ENCODE measurements at places on chromosomes 6 and 20.
A peak's percentile ranks its signal among the peaks of the same experiment; 100 is the strongest.

- DNase-seq: no peak
These were observed 949.9 kb upstream of the FLRT3 start for GRCh38 chr20:15287329-15287728.

GRCh38 chr6:165835410-165835851, 172.4 kb upstream of the PDE10A start:
- no peak for DNase-seq

- DNase-seq: peak; percentile 4
These were observed 54.5 kb downstream of the TRIM38 start for GRCh38 chr6:26016963-26017631.

- DNase-seq: peak; percentile 46
These were observed 345.5 kb downstream of the THBS2 start for GRCh38 chr6:168908166-168908565.

DNA sequence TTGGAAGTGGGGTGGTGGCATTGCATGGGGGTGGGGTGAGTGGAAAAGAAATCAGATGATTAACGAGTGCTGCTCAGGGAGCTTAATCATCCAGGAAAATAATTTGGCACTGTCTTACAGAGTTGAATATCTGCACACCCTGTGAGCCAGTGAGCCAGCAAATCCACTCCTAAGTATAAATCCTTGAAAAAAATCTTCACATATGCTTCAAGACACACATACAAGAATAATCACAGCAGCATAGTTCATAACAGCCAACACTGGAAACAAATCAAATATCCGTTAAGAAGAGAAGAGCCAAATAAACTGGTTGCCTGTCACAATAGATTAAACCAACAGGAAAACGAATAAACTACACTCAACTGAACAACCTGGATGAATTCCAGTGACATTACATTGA, 62.8 kb downstream of the SAMD3 start:
- no peak for DNase-seq

- DNase-seq: no peak
These were observed 880.8 kb upstream of the SLC35B3 start for GRCh38 chr6:9315966-9316650.

DNA sequence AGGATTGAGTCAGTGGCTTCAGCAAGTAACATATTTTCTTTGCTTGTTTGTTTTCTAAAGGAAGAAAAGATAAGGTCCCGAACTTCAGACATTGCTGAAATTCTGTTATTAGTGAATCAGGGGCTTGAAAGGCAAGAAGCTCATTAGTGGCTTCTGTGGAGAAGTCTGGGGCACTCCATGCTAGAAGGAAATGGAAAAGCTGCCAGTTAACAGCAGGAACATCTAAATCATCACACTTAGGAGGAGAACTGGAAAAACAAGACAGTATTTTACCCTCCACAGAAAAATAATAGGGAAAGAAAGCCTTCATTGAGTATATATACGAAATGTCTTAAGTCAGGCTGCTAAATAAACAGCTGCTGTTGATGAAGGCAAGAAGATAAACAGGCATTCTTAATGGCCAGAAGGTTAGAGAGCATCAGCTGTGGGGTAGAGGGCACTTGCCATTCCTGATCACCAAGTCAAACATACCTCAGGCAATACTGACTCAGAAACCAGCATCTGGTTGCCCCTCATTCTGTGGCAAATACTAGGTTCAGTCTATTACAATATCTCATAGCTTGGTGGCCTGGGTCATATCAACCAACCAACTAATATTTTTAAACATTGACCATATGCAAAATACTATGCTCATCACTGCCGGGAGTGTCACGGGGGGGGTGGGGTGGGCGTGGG, 143.2 kb upstream of the TENT5A start:
- peak; percentile 91 for DNase-seq

DNA sequence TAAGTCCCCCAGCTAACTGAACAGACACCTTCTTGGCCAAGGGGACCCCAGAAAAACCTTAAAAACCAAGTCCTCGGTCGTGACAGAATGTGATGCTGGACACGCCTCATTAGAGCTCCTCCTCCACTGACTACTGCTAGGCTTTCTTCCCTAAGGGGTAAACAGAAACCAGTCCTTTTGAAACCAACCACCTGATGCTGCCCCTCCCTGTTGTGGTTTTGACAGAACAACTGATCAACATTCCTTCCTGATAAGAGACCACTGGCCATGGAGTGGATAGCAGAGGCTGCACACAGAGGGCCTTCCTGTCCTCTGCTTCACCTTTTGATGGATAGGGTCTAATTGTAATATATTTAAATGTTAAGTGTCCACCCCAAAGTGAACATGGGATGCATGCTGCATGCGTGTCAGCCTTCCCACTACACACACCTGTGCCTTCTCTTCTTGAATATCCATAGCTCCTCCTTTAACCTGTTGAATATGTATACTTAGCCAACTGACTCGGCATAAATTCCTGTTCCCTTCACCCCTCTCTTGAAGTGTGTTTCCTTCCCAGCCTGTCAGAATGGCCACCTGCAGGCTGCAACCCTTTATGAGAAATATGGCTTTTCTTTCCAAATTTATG, 27.9 kb upstream of the SLC2A12 start:
- DNase-seq: no peak

- no peak for DNase-seq
These were observed 15.2 kb downstream of the COL19A1 start for GRCh38 chr6:69881322-69882151.

GRCh38 chr6:3423439-3424184, 33.2 kb downstream of the SLC22A23 start:
- no peak for DNase-seq

- no peak for DNase-seq
These were observed 7.6 kb upstream of the KCNK16 start for GRCh38 chr6:39330057-39330456.

DNA sequence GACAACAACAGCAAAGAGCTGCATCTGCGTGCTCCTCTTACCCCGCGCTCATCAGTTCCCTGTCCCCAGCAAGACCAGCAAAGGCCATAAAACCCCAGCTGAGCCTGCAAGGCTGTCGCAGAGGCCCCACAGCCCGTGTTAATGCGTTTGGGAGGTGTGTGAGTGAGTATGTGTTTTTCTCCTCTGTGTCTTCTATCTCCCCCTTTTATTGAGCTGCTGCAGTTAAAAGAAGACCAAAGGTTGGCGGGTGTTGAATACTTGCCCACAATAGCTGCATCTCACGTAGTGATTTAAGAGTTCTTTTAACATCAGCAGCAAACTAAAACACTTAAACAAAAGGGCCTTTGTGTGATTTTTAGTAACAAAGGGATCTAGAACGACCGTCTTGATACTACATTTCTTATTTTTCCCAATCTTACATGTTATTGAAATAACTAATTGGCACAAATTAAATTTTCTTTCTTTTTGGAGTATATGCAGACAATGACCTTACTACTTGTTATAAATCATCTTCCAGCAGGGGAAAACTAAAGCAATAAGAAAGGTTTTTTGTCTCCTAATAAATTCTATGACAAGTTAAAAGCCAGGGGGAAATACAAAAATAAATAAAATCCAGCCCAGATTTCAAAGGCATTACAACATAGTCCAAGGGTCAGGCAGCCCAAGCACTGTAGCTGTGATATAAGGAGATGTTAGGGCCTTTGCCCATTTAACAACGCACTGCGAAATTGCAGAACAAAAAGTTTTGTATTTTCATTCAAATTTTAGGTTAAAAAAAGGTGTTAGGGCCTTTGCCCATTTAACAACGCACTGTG, 27.2 kb upstream of the CNKSR3 start:
- no peak for DNase-seq

- DNase-seq: no peak
These were observed 4.6 kb upstream of the CABLES2 start for GRCh38 chr20:62411479-62412193.

DNA sequence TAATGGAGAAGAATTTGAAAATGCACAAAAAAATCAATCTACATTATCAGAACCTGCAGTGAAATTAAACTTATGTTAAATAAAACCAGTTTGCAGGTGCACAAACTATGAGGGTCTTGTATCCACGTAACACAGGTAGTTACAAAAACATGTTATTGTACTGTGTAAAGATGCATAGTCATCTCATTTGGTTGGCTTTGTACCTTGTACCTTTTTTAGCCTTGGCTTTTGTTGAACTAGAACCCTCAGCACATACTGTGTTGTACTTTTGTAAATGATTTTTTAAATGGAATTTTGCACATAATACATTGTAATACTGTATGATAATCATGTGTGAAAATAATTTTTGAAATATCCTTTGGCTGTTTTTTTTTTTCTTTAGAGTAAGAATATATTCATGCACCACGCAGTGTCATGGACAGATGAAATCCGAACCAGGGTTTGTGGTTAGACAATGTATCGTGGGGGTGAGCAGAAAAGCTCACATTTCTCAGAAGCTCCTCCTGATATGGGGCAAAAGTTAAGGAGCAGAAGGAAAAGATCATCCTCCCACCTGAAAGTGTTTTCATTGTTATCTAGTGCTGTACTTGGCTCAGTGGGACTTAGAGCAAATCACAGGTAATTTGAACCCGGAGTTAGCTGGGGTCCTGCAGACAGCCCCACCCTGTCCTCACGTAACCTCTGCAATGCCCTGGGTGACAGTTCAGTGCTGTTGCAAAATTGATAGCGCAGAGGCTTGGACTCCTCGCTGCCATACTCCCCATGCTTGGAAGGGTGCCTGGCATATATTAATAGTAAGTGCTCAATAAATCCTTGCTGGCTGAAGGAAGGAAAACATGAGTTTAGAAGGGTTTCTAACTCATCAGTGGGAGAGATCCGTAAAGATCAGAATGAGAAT, 14.8 kb upstream of the NAA20 start:
- DNase-seq: no peak

- DNase-seq: no peak
These were observed 370.3 kb downstream of the LAMA2 start for GRCh38 chr6:129253242-129253641.

GRCh38 chr20:2829376-2829775, 11.1 kb downstream of the PCED1A start:
- no peak for DNase-seq

GRCh38 chr20:63554361-63555278, 661 bp downstream of the FNDC11 start:
- no peak for DNase-seq

- no peak for DNase-seq
These were observed 65.6 kb downstream of the CDC5L start for GRCh38 chr6:44453146-44453545.

DNA sequence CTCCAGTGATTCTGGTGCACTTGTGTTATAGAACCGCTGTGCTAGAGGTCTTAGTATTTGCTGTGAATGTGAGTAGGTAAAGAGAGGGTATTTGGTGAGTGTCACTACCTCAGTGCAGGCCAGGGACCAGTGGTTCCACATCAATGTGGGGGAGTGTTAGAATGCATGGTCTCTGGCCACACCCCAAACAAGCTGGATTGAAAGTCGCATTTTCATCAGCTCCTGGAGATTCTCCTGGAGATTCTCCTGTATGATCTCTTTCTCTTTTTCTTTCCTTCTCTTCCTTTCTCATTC, 26.8 kb upstream of the BCAS1 start:
- DNase-seq: no peak

- no peak for DNase-seq
These were observed 664.9 kb upstream of the CITED2 start for GRCh38 chr6:140039364-140039763.

DNA sequence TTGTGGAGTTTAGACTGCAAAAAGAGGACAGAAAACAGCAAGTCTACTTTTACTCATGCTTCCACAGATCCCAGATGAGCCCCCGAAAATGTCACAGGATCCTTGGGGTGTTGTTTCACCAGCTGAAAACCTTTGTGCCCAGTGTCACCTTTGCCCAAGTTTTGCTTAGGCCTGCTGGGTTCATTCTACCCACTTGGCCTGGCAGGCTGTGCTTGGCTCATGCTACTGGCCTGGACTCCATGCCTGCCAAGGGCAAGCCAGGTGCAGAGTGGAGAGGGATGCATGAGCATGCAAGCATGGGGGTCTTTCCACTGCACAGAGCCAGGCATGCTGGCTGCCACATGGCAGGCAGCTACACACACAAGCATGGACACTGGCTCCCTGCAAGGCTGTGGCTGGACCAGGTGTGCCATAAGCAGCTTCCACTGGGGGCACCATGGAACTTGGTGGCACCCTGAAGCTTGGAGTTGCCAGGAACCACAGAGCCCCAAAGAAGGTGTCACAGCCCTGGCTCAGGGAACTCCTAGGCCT, 1082.0 kb downstream of the KHDRBS2 start:
- DNase-seq: no peak

GRCh38 chr20:24629668-24630067, 160.2 kb downstream of the SYNDIG1 start:
- no peak for DNase-seq

GRCh38 chr6:153032255-153032882, 29.9 kb upstream of the MTRF1L start:
- DNase-seq: peak; percentile 58

Data from fibroblast of skin of back (primary cell).